ENCODE measurements at places on chromosomes 16 and 17.

GRCh38 chr17:50439008-50439407 is 13.0 kb downstream of the ACSF2 start:
- no peak for DNase-seq

DNA sequence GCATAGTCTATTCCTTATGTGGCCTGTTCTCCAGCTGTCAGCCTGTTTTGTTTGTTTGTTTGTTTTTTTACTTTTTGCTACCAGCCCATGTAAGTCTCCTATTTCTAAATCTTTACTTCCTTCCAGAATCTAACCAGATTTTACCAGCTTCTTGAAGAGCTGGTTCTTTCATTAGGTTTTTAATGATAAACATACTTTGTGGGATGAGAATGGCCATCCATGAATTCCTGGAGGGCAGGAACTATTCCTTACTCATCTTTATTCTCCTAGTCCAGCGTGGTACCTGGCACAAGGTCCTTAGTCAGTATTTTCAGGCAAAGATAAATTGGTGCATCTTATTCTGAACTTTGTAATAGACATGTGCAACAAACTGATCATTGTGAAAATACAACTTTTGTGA is 17.3 kb downstream of the RSPRY1 start:
- DNase-seq, result no peak

- DNase-seq, result no peak
Measured at GRCh38 chr17:78476973-78477372, 98.5 kb downstream of the PGS1 start.

- DNase-seq, result no peak
Measured at GRCh38 chr16:8966817-8967131, 3.1 kb upstream of the USP7 start.

DNA sequence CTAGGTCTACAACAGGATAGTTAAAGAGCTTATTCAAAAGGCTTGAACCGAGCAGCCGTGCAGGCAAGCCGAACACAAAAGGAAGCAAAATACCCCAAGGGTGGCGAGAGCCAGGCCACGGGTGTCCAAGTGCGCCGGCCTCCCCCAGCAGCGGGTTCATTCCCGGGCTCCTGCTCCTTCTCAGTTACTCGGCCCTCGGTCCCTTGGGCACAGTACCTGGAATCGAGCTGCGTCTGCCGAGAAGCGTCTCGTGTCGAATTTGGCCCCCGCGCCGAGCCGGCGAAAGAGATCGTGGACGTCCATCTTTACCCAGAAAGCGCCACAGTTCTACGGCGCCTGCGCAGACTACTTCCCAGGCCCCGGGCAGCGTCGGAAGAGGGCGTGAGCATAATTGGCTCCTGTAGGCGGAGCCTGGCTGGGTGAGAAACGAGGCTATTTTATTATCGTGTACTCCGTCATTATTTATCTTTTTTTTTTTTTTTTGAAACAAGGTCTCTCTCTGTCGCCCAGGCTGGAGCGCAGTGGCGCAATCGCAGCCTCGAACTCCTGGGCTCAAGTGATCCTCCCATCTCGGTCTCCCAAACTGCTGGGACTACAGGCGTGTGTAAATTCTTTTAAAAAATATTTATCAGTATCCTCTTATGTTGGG is at the start of gene DDX52:
Gene DDX52, minus strand, starts transcription at position 329 of the 649 bp plus-strand sequence. Its CDS starts 26 bp downstream, at position 303.
- DNase-seq, result peak; percentile 85

- DNase-seq, result no peak
Measured at GRCh38 chr17:80861418-80861815, 130.2 kb upstream of the CHMP6 start.

DNA sequence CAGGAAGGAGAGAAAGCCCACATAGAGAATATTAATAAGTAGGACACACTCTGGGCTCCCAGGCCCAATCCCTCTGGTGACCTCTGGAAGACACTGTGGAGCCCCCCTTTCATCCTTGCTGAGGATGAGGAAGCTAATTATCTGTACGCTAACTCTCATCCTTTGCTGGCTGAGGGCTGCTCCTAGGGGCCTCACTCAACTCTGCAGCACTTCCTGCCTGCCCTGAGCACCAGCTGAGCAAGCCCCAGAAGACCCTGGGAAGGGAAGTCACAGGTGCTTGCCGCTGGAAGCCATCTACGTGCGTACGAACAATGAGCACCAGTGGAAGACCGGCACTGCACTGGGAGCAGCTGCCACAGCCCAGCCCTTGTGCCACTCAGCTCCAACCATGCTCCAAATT is 145.8 kb upstream of the CDH5 start:
- no peak for DNase-seq
